ENCODE measurements at places on chromosomes 4 and X. TPM values are rescaled to one million over a fixed set of nuclear protein-coding genes. Genes with fewer than 3 reads are reported as not detected.

TTC29 gene
- not detected for total RNA-seq

UVSSA gene
- 1.4 TPM for total RNA-seq

DNA sequence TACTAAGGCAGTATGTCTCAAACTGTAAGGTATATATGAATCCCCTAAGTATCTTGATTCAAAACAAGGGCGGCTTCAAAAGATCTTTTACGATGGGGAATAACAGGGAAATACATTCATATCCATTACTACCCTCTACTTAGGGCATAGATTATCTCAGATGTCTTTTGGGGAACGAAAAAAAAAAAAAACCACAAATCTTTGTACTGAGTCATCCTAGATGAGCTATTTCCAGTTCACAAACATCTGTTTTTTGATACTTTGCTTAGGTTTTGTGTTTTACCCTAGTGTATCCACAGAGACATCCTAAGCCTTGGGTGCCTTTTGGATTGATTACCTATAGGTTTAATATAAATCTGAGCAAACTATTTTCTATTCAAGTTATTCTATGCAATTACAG is 457.2 kb downstream of the NLGN4X start:
- DNase-seq: no peak

- DNase-seq: no peak
Measured at GRCh38 chrX:153944800-153945150, 332 bp upstream of the RENBP start.

DNA sequence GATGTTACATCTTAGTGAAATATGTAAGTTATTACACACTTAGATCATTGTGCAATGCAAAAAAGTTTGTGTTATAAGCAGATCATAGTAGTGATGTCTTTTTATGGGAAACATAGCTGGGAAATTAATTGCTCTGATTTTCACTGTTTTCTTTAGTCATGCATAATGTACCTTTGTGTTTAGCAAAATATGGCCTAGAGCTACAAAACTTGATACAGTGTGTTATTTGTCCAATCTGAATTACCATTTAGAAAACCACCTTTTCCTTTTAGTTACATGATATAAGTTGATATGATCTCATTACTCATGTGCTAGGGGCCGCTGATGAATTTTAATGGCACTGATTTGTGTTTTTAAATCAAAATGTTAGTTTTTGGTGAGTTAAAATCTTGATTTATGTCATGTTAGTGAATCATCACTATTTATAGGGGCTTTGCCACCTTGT is 2.0 kb downstream of the BMPR1B start:
- no peak for DNase-seq

DNA sequence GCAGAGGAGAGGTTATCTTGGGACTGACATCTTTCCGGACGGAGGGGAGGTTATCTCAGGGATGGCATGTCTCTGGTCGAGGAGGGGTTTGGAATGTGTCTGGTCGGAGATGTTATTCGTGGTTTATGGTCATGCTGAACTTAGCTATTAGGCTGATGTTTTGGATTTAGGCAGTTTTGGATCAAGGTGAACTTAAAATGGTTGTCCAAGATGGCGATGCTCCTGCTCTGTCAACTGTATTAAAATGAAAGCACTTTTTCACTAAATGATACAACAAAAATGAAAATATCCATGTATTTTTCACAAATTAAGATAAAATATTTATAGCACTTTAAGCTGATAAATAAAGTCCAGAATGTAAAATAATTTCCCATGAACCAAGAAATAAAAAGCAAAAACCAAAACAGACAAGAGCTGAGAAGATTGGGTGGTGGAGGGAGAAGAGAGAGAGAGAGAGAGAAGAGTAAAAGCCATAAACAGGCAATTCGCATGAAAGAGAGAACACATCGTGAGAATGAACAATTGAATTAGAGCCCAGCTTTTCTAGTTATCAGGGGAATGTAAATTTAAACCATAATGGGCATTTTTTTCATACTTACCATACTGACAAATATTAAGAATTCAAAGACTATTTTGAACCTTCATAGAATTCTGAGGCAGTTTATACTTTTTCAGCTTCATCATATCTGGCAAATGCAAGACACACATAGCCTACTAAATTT is 2236.0 kb upstream of the AGA start:
- peak; percentile 53 for DNase-seq

GRCh38 chr4:5709207-5709575 is 832 bp upstream of the EVC2 start:
- no peak for DNase-seq

DNA sequence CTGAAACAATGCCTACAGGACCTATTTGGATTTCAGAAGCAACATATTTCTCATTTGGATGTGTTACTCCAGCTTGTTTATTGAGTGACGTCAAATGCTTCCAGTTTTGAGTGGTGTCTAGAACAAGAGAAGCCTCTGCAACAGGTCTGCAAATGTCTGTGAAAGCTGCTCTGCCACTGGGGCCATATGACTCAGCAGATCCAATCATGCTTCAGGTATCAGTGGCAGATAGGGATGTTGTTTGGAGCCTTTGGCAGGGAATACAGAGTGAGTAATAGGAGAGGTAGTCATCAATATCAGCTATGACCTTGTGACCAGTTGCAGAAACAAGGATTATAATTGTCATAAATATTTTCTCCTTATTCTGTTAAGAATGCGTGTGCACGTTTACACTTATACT is 141.1 kb upstream of the ZXDA start:
- DNase-seq: no peak

GRCh38 chr4:168886351-168886750 is 123.7 kb downstream of the CBR4 start:
- peak; percentile 81 for DNase-seq
